ENCODE measurements at places on chromosomes 5 and 9.

- DNase-seq, result no peak
These were observed 35.8 kb downstream of the TMEM245 start for GRCh38 chr9:109083813-109084405.

GRCh38 chr5:174849426-174849825 lies 125.0 kb downstream of the MSX2 start:
- no peak for DNase-seq

GRCh38 chr5:18771097-18771610 lies 1136.9 kb downstream of the TAF11L14 start:
- DNase-seq, result no peak

DNA sequence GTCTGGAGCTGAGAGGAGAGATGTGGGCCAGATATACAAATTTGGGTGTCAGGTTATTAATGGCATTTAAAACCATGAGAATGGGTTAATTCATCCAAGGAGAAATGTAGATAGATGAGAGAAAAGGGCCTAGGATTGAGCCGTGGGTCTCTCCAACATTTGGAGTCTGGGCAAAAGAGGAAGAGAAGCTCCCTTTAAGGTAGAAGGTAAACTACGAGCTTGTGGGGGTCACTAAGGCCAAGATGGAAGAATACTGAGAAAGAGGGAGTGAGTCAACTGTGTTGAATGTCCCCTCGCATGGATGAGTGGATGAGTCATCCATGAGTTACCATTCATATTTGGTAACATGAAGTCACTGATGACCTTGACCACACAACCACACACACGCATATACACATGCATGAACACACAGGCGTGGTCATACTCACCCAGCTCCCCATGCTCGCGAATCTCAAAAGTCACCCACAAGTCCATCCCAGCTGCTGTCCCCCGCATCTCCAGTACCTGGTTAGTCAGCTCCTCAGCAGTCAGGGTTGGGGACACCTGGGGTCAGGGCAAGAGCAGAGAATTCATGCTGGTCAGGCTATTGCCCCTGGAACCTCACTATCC lies 6.8 kb upstream of the FCHSD1 start:
- no peak for DNase-seq

- DNase-seq, result no peak
These were observed 29.1 kb upstream of the SLC6A3 start for GRCh38 chr5:1474183-1474839.

DNA sequence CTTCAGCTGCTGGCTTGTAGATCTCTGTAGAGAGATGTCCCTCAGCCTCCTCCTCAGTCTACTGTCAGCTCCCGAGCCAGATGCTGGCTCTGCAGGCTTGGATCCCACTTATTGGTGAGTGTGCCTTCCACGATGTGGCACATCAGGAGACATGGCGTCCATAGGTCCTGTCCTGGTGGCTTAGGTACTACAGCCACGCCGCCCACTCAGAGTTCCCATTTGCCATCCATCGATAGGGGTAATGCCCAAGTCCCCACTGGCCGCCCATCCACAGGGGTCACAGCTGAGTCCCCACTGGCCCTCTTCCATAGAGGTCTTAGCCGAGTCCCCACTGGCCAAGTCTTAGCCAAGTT lies 17.3 kb downstream of the EXOC3 start:
- DNase-seq, result no peak

DNA sequence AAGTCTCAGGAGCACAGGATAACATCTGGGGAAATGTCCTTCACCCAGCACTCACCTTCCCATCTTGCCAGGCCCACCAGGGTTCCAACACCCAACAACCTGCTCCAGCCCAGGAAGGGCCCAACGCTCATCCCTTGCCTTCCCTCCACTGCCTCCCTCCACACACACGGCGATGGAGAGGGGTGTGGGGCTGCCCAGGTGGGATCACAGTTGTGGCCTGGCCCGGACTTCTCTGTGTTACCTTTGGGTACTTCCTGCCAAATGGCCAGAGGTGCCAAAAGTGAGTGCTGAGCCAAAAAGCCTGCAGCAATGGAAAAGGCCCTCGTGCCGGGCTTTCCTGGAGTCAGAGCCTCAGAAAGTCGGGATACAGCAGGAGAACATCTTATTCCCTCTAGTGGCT lies 15.6 kb upstream of the TDRD7 start:
- DNase-seq, result no peak

- no peak for DNase-seq
These were observed 38.1 kb downstream of the SLC12A2 start for GRCh38 chr5:128121651-128122050.

Data from activated naive CD8-positive, alpha-beta T cell treated with anti-CD3 and anti-CD28 coated beads, Interleukin-2, amount 50 U/mL, for 16 hours (primary cell).